Right atrium auricular region (tissue), 2 donors: ENCODE measurements at places on chromosomes 3 and 15. TPM values are rescaled to one million over a fixed set of nuclear protein-coding genes. Genes with fewer than 3 reads are reported as not detected.

- peak; percentile 84 for DNase-seq
Observed at GRCh38 chr15:84840741-84841429, 23.7 kb downstream of the ALPK3 start.

The ALDH1A2 gene
- 38.7 TPM for total RNA-seq

The CCNL1 gene
- 44.3 TPM for total RNA-seq

The SCN11A gene
- 0.08 TPM for total RNA-seq

GRCh38 chr3:142180761-142181362 is 31.5 kb upstream of the TFDP2 start:
- DNase-seq: no peak

The FILIP1L gene
- total RNA-seq: 97.0 TPM

DNA sequence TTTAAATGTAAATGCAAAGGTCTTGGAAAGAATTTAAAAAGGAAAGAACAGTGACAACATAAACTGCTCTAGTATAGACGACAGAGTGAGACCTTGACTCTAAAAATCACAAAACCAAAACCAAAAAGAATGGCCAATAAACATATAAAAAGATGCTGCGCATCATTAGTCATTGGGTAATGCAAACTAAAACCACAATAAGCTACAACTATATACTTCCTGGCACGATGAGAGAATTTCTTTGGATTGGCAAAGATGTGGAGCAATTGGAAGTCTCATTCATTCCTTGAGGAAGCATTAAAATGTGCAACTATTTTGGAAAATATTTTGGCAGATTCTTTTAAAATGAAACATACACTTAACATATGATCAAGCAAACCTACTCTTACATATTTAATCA is 98.7 kb upstream of the ZPLD1 start:
- DNase-seq: no peak

DNA sequence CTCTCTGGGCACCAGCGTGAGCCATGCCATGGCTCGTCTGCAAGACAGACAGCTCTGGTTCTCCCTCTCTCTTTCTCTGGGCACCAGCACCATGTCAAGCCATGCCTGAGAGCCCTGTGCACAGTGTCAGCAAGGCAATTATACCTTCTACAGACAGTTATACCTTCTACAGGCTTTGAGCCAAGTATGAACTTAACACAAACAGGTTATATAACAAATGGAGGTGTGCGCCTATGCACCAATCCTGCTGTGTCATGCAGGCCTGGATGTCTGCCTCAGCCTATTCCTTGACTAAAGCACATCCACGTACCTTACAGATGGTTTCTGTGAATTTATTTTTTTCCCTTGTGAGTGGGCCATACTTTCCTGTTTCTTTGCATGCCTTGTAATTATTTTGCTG is 5.9 kb upstream of the FBXL2 start:
- DNase-seq: no peak

DNA sequence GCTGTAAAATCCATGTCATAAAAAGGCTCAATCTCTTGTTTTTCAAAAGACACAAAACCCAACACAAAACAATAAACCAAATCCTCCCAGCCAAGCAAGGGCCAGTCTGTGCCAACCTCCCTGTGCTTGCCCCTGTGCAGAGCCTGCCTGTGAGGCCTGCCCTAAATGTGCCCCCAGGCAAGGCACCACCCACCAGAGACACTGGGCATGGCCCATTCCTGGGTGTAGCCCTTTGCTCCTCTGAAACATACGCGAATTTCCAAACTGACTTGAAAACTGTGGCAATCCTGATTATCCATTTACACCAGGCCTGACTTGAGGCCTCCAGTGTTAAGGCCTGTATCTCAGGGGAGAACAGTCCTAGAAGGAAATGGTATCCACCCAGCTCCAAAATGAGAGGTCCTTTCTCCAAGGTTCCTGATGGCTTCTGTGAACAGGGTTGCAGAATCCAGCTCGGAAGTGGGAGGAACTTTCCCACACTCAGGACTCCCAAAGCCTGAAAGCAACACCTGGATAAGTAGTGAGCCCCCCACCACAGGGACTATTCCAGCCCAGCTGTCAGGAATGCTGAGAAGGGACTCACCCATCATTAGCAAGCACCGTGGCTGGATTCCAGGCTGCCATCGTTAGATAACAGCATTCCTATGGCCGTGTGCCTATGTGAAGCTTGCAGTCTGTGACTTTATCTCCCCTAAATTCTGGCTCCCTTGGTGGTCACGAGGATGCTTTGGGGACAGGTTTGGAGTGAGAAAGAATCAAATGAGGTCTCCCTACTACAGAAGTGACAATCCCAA is 61.8 kb downstream of the CACNA2D2 start:
- no peak for DNase-seq

GRCh38 chr3:142777927-142778326 is 54.1 kb downstream of the TRPC1 start:
- DNase-seq: no peak

DNA sequence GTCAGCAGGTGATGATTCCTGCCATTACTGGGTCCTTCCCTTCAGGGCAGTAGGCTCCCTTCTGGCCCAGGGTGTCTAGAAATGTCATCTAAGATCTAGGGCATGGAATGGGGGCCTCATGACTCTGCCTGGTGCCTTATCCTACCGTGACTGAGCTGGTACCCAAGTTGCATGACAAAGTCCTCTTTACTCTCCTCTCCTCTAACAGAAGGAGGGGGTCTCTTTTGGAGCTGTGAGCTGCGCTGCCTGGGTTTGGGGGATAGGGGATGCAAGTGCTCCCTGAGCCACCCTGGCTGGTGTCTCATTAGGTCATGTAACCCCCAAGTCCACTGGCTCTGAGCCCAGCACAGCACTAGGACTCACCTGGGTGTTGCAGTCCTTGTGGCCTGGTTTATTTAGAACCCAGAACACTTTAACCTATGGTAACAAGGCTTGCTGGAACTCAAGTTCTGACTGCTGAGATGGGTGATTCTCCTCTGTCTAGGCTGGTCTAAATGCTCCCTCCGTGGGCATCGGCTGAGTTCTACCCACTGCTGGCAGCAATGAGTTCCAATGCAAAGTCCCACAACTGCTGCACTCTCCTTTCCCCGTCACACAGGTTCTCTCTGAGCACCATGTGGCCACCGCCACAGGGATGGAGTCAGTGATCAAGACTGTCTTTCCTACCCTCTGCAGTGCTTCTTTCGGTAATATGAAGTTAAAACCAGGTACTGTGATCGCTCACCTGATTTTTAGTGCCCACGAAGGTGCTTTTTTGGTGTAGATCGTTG is 34.0 kb downstream of the XXYLT1 start:
- no peak for DNase-seq

GRCh38 chr3:23877329-23877980 is 39.3 kb downstream of the NKIRAS1 start:
- DNase-seq: no peak

- no peak for DNase-seq
Observed at GRCh38 chr15:59976480-59977271, 27.4 kb upstream of the FOXB1 start.

The APH1B gene
- 6.9 TPM for total RNA-seq

The CCR8 gene
- not detected for total RNA-seq

DNA sequence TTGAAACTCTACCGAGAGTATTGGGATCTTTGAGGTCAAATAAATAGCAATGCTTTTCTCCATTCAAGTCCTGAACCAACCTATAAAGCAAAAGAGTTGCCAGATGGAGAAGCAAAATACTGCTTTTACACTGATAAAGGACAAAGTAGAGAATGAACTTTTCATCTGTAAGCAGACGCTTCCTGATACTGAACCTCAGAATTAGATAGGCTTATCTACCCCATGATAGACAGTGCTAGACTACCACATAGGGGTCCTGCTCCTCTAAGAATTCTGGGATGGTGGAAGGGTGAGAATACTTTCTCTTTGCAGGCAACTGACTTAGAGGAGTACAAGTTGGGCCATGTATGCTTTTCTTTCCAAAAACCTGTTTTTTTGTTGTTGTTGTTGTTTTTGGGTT is 9.5 kb downstream of the SAXO2 start:
- DNase-seq: no peak

The GOLGA6L1 gene
- not detected for total RNA-seq

The CKMT1B gene
- 4.6 TPM for total RNA-seq

- DNase-seq: no peak
Observed at GRCh38 chr3:195307711-195308110, 36.8 kb upstream of the XXYLT1 start.

- DNase-seq: no peak
Observed at GRCh38 chr3:193693774-193694173, 100.8 kb downstream of the OPA1 start.

The MESP2 gene
- not detected for total RNA-seq

DNA sequence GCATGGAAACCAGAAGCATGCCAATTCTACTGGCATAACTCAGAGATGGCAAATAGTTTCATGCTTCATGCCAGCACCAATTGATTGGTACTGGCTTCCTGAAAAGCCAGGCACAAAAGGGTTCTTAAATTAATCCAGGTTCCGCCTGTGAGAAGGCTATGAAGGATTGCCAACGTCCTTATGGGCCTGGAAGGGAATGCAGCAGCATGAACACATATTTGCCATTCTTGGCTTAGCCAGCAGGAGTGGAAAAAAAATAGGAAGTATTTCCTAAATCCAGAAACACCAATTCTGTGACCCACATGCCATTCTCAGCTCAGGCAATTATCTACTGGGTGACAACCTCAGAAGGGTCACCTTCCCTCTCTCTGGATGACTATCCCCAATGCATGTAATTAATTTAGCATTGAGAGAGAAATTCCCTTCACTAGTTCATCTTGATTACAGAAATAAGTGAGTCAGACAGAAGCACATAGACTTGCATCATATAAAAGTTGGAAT is 36.0 kb downstream of the ADAMTS9 start:
- no peak for DNase-seq

DNA sequence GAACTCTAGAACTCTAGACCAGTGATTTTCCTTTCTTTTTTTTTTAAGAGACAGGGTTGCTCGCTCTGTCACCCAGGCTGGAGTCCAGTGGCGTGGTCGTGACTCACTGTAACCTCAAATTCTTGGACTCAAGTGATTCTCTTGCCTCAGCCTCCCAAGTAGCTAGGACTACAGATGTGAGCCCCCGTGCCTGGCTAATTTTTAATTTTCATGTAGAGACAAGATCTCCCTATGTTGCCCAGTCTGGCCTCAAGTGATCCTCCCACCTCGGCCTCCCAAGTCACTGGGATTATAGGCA is 359.6 kb downstream of the SHQ1 start:
- no peak for DNase-seq

The FOXB1 gene
- total RNA-seq: not detected

- peak; percentile 65 for DNase-seq
Observed at GRCh38 chr15:43550527-43551363, 33.3 kb downstream of the MAP1A start.

DNA sequence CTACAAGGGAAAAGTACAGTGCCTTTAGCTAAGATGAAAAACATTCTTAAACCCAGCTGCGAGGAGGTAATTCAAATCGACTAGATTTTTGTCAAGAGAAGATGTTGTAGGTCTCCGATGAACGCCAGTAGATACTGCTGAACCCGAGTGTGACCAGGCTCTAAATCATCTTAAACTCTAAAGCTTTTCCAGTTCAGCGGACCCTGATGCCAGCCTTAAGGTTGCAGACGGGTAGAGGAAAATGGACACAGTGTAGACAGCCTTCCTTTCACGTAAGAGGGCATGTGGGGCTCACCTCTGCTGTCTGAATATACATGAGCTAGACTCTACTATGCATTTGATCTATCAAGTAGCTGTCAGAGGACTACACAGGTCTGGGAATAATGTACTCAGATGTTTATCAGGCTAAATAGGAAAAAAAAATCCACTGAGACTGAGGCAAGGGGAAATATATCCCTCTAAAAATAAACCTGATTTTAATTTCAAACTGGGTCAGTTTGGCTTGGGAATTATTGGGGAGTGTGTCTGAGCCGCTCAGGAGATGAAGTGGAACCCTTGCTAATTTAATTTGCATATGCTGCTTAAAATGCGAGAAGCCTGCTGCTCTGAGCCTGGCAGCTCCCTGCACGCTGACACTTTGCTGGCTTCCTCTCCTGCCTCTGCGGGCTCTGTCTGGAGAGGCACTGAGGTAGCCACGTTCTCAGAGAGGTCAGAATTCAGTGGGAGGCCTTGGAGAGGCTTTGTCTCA is 151.9 kb downstream of the CADPS start:
- DNase-seq: no peak

The ROBO2 gene
- 2.5 TPM for total RNA-seq

The RGMA gene
- total RNA-seq: 9.9 TPM

DNA sequence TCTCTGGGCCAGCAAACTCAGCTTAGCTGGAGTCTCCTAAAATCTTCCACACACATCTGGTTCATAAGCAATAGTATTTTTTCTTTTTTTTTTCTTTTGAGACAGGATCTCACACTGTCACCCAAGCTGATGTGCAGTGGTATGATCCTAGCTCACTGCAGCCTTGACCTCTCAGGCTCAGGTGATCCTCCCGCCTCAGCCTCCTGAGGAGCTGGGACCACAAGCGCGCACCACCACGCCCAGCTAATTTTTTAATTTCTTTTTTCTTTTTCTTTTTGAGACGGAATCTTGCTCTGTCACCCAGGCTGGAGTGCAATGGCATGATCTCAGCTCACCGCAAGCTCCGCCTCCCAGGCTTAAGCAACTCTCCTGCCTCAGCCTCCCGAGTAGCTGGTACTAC is 34.3 kb downstream of the RNU5B-1 start:
- no peak for DNase-seq

DNA sequence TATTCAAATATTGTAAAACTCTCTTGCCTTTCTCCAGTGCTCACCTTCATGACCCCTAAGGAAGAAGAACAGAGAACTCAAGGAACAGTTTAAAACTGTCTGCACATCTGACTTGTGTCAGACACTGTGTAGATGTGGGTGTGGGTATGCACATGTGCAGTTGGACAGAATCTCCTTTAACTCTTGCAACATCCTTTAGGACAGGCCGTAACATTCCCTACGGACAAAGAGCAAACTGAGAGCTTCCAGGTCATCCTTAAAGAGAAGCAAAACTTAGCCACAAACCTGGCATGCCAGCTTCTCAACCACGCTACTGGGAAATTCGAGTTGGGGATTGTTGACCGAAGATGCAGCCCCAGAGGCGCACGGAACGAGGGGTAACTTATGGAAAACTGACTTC is 4.1 kb upstream of the SFMBT1 start:
- DNase-seq: no peak

- no peak for DNase-seq
Observed at GRCh38 chr15:51121118-51121517, 26.4 kb upstream of the TNFAIP8L3 start.

DNA sequence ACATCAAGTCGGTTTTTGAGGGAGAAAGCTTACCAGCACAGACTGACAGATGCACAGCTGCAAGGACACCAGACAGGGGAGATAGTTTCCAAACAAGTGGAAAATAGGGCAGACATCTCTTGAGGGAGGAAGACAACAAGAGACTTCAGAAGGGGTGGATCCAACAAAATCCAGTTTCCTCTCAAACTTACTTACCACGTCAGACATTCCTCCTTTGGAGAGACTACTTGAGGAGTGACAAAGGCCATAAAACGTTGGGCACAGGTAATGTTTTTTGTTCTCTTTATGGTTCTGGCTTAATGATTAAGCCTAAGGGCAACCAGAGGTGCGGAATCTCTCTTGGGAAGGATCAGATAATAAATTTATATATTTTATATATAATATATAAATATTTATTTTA is 76.1 kb downstream of the CD200 start:
- DNase-seq: no peak

The KCNMB3 gene
- 1.6 TPM for total RNA-seq

GRCh38 chr15:31236184-31237042 is 90.2 kb upstream of the KLF13 start:
- peak; percentile 91 for DNase-seq

GRCh38 chr15:29566914-29567313 is 255.4 kb downstream of the TJP1 start:
- no peak for DNase-seq
